ENCODE measurements at places on chromosomes 2 and 18.

DNA sequence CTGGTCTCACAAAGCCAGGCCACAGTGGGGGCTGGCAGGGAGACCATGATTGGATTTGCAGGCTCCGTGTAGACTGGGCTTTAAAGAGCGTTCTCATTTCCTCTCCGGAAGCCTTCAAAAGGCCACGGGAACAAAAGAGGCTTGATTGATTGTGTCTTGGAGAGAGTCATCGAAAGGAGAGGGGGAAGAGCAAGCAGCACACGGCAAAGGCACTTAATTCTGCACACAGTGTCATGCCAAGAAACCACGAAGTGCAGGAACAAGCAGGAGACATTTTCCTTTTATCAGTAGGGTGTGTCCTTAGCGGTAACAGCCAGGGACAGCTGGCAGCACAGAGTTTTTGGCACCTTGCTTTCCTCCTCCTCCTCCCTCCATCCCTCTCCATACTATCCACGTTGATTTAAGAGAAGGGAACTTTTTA lies 47.7 kb downstream of the GLI2 start:
- no peak for DNase-seq

DNA sequence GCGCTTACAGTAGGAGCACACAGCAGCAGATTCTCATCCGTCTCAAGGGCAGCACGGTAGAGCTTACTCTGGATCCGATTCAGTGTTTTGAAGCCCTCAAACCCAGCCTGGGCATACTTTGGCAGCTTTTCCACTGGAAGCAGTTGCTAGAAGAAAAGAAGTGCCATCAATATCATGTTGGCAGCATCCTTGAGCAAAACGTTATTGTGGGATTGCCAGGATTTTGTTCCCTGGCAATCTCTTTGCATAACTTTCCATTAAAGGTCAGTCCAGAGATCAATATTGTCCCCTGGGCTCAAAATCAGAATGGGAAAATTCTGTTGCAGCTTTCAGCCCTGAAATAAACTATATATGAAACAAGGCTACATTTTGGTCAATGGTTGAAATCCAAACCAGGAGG lies 8.4 kb downstream of the SNRNP200 start:
- DNase-seq: no peak

DNA sequence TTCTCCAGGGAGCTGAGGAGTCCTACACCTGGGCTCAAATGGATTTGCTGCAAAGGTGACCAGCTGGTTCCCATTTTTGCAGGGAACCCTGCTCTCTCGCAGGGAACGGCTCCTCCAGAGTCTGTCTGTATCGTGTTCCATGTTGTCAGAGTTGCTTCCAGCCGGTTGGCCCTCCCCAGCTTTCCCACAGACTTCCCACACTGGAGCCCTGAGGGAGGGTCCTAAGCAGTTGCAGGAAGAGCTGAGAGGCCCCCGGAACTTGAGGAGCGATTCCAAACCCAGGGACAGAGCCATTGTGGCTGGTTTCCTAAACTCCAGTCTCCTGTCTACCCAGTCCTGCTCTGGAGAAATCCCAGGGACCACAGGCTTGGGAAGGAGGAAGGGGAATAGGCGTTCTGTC lies 121.7 kb upstream of the PPP1CB start:
- no peak for DNase-seq

GRCh38 chr18:70363861-70364260 lies 75.0 kb downstream of the SOCS6 start:
- DNase-seq: no peak

GRCh38 chr18:56067214-56067894 lies 479.4 kb upstream of the TCF4 start:
- DNase-seq: no peak

DNA sequence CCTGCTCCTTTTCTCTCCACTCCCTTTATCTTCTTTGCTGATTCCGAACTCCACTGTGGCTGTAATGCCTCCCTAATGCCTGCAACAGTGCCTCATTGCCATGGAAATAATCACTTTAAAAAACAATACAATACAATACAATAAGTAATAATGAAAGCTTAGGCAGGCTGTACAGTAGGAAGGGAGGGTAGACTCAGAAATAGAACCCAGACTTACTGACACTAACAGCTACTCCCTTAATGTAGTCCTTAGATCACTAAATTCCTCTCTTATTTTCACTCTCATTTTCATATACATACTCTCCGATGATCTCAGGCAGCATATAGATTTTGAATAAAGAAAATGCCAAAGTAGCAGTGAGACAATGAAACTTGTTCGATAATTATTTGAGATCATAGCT lies 70.2 kb downstream of the DLGAP1 start:
- DNase-seq: no peak

DNA sequence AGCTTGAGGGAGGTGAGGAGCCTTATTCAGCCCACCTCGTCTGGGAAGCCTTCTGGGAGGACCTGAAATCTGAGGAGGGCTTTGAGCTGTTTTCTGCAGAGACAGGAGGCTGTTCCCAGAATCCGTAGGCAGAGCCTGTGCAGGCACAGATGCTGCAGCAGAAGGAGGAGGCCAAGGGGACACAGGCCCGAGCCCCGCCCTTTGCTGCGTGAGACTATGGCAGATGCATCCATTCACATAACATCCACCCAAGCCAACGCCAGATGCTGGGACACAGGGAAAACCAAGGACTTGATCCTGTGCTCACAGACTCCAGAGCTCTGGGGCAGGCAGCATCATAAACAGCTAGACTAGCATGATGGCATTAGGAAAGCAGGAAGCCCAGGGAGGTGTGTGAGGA lies 98.2 kb downstream of the KCNF1 start:
- no peak for DNase-seq

GRCh38 chr2:19043893-19044292 lies 314.5 kb downstream of the OSR1 start:
- no peak for DNase-seq

- peak; percentile 80 for DNase-seq
Observed at GRCh38 chr2:206085742-206086445, at the start of gene INO80D. Gene INO80D, minus strand, starts transcription at chr2:206086174. Its CDS starts 23,158 bp downstream, at chr2:206063016.

DNA sequence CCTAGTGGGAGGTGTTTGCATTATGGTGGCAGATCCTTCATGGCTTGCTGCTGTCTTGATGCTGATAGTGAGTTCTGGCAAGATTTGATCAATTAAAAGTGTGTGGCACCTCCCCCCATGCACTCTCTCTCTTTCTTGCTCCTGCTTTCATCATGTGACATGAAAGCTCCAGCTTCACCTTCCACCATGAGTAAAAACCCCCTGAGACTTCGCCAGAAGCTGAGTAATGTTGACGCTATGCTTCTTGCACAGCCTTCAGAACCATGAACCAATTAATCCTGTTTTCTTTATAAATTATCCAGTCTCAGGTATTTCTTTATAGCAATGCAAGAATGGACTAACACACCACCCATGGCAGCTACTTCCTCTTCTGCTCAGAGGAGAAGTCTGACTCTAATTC lies 2181.4 kb upstream of the PIK3C3 start:
- no peak for DNase-seq

GRCh38 chr18:50190236-50190635 lies 4.7 kb downstream of the MYO5B start:
- no peak for DNase-seq

DNA sequence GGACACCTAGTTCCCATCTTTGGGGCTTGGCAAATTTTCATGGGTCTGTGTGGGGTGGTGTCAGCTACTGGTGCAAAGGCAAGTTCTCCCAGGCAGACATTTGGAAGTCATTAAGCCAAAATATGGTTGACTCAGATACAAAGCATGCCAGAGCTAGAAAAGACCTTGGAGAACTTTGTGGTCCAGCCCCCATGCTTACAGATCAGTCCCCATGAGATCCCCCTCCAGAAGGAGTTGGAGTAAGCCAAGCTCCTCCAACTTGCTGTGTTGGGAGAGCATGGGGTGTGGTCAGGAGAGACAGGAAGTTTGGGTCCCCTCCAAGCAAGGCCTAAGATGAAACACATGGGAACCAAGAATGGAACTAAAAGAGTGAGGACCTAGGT lies 224.5 kb downstream of the CYP26B1 start:
- DNase-seq: no peak

- DNase-seq: peak; percentile 69
Observed at GRCh38 chr2:196234672-196235071, 63.3 kb upstream of the STK17B start.

- DNase-seq: no peak
Observed at GRCh38 chr2:5546181-5546580, 146.0 kb upstream of the SOX11 start.

DNA sequence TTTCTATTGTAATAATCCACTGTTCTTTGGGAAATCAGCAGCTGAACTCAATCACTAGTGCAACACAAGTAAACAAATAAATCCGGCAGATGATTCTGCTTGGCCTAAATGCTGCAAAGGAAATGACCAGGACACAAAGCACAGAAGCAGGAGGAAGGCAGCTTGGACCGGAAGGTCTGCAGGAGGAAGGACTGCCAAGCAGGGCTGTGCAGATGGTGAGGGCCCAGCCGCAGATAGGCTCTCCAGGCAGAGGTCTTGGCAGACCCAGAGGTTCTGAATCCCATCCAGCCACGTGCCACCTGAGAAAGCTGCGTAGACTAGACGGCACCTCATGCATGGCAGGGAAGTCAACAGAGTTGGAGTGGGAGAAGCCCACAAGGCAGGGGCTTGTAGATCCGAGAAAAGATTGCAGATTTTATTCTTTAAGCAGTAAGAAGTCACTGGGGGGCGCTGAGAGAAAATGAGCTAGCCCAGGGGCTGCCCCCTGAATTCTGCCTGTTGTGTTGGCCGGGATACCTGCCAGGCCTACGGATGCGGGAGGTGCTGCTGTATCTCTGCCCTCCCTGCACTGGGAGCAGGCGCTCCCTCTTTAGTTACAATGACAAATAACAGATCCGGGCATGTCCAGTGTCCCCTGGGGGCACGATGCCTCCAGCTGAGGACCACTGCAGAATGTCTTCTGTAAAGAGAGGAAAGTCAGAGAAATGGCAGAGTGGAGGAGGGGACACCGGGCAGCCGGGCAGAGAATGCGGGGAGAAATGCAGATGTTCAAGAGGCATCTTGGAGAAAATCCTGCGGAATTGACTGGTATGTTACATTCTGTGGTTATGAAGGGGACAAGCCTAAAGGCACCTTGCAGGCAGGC lies 153.5 kb downstream of the PXDN start:
- no peak for DNase-seq

GRCh38 chr2:211133766-211134165 lies 577.4 kb downstream of the CPS1 start:
- no peak for DNase-seq

- peak; percentile 87 for DNase-seq
Observed at GRCh38 chr2:152025678-152026287, 73.1 kb downstream of the CACNB4 start.

DNA sequence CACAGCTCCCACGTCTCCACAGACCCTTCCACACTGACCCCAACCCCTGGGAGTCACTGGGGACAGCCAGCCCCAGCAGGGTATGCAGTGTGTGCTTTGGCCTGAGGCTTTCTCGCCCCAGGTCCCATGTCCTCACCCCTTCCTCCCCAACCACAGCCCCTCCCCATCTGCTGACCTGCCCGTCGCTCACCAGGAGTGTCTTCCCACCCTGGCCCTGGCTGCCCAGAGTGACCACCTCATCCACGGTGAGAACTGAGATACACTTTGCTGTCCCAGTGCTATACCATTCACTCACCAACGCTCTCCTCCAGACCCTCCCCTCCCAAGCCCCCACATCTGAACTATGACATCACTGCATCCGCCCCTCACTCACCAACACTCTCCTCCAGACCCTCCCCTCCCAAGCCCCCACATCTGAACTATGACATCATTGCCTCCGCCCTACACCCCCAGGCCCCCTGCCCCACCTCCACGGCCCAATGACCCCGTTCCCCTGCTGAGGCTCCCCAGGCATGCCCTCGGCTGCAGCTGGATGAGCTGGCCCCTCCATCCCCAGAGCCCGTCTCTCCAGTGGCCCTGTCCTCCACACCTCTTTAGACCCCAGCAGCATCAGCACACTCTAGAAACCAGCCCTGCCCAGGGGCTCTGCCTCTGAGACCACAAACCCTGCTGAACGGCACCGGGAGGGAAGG lies 55.2 kb downstream of the ANKMY1 start:
- DNase-seq: peak; percentile 6

GRCh38 chr2:181458871-181459270 lies 1.7 kb downstream of the ITGA4 start:
- DNase-seq: no peak

GRCh38 chr2:236712304-236712703 lies 142.7 kb downstream of the ACKR3 start:
- no peak for DNase-seq

DNA sequence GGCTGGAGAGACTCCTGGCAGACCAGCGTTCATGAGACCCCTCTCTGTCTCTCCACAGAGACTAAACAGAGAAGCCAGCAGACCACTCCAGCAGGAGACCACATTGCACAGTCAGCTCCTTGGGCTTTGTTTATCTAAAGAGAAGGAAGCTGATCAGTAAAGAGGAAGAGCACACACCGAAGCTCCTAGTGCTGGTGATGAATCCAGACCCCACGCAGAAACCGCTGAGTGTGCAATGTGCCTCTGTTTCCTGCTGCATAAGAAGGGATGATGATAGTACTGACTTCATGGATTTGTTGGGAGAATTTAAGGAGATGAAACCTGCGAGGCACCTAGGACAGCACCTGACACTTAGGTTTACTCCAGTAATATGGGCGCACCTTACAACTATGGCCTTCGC lies 544.1 kb upstream of the ID2 start:
- DNase-seq: no peak

- no peak for DNase-seq
Observed at GRCh38 chr2:192010073-192010472, 163.2 kb upstream of the CAVIN2 start.

DNA sequence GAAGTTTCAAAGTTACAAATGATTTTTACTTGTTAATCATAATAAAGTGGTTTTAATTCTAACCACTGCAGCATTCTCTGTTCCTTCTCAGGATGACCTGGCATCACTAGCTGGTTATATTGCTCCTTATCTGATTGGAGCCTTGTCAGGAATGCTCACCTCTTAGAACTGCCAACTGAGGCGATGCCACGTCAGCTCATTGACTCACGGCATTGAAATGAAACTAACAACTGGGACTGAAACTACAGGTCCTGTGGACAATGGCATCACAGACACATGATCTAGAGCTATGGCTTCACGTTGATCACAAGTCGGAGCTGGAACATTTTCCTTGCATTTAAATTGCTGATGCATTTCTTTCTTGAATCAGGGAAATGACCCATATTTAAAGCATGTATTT lies 54.9 kb upstream of the MAP2 start:
- no peak for DNase-seq
